Eye (tissue), 1 donor: ENCODE measurements at places on chromosomes 7 and 10.

DNA sequence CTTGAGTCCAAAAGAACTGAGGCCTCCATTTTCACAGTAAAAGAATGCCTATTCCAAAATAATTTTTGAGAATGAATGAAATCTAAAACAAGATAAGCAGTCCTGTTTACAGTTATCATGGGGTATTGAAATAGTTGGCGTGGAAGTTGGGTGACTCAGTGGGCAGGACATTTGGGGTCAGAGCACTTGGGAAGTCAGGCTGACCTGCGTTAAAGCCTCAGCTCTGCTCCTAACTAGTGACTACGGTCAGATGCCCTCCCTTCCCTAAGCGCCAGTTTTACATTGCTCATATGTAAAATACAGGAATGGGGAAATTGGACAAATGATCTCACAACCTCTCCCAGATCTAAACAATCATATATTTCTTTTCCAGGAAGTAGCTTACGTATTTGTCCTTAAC, 2.3 kb upstream of the PAPSS2 start:
- DNase-seq, result no peak

GRCh38 chr10:56142092-56142728, 218.8 kb downstream of the ZWINT start:
- DNase-seq, result no peak

- no peak for DNase-seq
Measured at GRCh38 chr7:129959471-129960203, 6.9 kb upstream of the UBE2H start.

DNA sequence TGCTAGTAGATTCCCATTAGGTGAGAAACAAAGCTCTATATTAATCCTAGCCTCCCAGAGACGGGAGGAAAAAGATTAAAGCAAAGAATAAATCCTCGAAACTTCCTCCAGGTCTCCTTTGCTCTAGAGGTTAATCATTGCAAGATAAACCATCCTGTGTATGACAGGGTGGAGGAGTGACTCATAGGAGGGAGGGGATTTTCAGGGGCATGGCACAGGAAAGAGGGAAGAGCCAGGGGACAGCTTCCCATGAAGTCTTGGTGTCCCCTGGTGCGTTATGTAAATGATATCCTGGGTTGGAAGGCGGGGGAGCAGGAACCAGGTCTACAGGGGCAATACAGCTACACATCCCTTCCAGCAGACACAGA, 780 bp downstream of the CYP3A5 start:
- no peak for DNase-seq
